ENCODE measurements at places on chromosomes 6 and 20.

DNA sequence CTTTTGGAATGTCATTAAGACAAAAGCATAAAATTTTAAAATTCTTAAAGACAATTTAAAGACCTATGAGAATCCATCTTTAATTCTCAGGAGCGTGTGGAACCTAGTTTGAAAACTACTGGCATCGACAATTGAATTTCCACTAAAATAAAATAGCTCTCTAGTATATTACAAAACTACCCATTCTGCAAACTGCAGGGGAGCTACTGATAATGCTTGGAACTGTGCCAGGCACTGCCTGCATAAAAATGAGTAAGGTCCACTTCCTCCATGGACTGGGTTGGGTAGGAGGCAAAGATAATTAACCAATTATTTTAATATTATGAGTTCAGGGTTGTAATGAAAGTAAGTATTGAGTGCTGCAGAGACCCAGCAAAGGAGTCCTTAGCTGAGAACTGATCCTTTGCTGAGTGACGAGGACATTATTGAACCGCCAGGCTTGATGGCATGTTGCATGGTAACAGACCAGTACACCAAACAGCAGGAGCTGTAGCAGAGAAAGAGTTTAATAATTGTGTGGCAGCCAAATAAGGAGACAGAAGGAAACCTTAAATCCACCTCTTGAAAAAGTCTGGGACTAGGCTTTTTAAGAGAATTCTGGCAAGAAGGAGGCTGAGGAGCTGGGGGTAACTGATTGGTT lies 261.3 kb downstream of the ESR1 start:
- no peak for DNase-seq

- DNase-seq = no peak
Observed at GRCh38 chr6:139823099-139823807, 448.8 kb upstream of the CITED2 start.

DNA sequence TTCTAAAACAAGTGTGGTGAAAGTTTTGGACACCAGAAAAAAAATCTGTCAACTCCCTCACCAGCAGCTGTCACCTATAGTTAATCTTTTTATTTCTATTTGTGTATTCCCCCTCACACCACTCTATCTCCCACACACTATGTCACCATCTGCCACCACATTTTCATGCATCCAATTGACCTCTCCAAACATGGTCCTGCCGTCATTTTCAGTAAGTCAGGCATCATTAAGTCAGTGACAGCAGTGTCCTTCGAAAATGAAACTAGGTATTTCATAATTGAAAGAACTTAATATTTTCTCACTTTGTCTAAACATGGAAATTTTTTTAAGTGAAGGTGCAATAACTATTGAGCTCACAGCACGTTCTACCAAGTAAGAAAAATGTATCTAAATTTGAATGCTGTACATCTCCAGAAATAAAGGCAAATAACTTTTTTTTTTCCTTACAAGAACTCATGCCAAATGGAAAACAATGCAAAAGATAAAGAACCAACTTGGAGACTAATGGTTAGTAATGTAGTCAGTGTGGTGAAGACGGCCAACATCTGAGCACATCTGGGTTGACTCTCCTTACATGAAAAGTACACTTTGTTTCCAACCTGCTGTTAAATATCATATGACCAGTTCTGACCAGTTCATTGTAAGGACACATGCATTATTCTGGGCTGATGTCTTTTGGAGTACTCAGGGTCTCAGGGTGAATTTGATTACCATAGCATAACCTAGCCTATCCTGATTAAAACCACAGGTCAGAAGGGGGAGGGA lies 623.3 kb upstream of the MANEA start:
- no peak for DNase-seq

DNA sequence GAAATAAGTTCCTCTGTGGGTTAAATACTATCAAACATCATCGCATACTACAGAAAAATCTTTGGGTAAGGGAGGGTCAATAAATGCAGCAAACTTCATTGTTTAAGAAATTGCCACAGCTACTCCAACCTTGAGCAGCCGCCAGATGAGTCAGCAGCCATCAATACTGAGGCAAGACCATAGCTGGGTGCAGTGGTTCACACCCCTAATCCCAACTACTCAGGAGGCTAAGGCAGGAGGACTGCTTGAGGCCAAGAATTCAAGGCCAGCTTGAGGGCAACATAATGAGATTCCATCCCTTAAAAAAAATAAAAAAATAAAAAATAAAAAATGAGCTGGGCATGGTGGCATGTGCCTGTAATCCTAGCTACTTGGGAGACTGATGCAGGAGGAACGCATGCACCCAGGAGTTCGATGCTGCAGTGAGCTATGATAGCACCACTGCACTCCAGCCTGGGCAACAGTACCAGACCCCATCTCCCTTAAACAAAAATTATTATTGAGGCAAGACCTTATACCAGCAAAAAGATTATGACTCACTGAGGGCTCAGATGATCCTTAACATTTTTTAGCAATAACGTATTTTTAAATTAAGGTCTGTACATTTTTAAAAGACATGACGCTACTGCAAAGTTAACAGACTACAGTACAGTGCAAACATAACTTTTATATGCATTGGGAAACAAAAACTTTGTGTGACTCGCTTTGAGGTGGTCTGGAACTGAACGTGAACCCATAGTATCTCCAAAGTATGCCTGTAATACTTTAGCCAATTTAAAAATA lies 8.8 kb downstream of the SRPK1 start:
- no peak for DNase-seq

- no peak for DNase-seq
Observed at GRCh38 chr6:16391451-16391912, 153.1 kb downstream of the GMPR start.

- DNase-seq = no peak
Observed at GRCh38 chr6:45072016-45072415, 256.1 kb upstream of the RUNX2 start.

Measured in NCI-H1436 (cell line).